ENCODE measurements at places on chromosomes 2 and 18. TPM values are rescaled to one million over a fixed set of nuclear protein-coding genes. Genes with fewer than 3 reads are reported as not detected.

RUFY4 gene
- not detected for total RNA-seq

- DNase-seq, result no peak
These were observed 8.0 kb downstream of the SFXN5 start for GRCh38 chr2:73063472-73063871.

GRCh38 chr2:160264308-160264707, 64.2 kb upstream of the ITGB6 start:
- DNase-seq, result no peak

ASPRV1 gene
- 0.05 TPM for total RNA-seq

GRCh38 chr2:101249826-101250225, 2.9 kb upstream of the CNOT11 start:
- no peak for DNase-seq

SCN3A gene
- 0.03 TPM for total RNA-seq

RGPD3 gene
- total RNA-seq, result not detected
